NCI-H2081 treated with DMSO at 0.1 percent for 48 hours (cell line): ENCODE measurements at places on chromosomes 1 and 21.

- no peak for DNase-seq
Measured at GRCh38 chr1:91349524-91349923, 55.1 kb downstream of the HFM1 start.

DNA sequence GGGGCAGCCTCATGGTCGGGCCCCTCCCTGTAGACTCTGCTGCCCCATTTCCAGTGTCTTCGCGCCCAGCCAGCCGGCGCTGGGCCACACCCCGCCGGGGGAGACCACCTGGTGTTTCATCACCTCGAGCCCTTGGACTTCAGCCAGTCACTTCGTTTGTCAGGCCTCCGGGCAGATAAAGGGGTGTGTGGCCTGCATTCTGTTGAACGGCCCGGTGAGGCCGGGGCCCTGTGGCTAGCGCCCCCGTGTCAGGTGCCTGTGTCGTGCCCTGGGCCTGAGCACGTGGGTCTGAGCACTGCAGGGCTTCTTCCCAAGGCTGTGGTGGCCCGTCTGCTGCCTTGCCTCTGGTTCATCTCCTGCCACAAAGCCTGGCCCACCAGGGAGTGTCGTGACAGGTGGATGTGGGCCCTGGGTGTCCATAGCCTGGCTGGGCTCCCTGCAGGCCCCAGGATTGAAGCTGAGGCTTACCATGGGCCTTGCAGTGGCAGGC is 65.2 kb upstream of the DIP2A start:
- no peak for DNase-seq

DNA sequence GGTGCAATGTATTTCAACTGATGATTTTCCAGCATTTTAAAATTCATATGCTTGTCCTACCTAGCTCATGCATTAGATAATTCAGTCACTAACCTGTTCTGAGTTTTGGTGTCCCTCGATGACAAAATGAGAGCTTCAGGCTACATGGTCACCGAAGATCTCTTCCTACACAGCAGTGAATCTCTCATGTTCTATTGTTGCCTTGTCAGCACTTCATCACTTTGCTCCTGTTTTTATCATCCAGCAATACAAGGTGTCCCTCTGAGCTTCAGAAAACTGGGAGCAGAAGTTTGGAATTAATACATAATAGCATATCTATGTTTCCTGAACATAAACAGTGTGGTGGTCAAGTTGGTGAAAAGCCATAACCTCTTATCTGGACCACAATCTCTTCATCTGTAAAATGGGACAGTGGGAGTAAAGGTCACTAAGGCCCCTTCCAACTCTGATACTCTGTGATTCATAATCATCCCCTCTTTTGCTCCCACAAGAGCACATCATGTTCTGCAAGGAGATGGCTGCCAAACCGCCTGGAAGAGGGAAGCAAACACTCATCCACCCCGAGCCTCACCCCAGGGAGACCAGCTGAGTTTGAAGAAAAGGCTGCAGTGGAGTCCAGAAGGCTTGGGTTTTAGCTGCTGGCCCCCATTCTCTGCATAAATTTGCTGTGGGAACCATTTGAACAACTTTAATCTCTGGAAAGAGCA is 137.9 kb upstream of the F3 start:
- DNase-seq, result no peak

DNA sequence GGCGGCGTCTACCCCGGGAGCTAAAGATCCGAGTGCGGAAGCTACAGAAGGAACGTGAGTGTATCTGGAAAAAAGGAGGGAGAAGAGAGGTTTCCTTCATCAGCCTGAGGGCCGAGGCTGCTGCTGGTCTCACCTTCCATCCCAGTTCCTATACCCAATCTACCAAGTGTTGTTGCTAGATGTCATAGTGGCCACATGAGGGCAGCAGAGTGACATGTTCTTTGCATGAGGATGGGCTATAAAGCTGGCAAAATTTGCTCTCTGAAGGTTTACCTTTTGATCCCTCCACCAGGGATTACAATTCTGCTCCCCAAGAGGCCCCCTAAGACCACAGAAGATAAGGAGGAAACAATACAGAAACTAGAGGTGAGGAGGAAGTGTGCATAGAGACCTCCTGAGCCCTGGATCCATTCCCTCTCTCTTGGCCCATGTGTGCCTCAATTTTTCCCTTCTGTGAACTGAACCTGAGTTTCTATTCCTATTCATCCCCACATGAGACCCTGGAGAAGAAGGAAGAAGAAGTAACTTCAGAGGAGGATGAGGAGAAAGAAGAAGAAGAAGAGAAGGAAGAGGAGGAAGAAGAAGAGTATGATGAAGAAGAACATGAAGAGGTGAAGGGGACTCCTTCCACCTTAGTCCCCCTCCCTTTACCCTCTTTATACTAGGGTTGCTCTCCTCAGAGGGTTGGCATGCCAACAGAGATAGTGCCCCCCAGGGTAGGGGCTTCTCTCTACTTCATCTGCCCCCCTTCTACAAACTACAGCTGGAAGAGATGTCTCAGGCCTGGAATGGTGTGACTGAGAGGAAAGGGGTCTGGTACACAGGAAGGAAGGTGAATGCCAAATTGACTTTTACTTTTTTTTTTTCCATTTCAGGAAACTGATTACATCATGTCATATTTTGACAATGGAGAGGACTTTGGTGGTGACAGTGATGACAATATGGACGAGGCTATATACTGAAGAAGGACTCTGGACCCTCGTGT is 13.3 kb downstream of the POLR3GL start:
- DNase-seq, result peak; percentile 57

DNA sequence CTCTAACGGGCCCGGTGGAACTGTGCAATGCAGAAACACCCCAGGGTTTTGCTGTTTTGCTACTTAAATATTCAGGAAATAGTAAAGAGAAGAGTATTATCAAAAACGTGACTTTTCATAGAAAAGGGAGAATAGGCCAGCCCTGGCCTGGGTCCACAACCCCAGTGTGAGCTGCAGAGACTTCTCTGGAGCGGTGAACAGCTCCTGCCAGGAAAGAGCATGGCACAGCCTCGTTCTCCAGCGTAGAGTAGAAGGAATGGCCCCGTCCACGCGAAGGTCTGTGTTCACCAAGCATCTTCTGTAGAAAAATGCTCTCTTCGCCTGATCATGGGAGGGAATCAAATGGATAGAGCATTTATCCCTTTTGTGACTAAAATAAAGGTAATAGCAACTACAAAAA is 51.4 kb downstream of the PDE9A start:
- no peak for DNase-seq

DNA sequence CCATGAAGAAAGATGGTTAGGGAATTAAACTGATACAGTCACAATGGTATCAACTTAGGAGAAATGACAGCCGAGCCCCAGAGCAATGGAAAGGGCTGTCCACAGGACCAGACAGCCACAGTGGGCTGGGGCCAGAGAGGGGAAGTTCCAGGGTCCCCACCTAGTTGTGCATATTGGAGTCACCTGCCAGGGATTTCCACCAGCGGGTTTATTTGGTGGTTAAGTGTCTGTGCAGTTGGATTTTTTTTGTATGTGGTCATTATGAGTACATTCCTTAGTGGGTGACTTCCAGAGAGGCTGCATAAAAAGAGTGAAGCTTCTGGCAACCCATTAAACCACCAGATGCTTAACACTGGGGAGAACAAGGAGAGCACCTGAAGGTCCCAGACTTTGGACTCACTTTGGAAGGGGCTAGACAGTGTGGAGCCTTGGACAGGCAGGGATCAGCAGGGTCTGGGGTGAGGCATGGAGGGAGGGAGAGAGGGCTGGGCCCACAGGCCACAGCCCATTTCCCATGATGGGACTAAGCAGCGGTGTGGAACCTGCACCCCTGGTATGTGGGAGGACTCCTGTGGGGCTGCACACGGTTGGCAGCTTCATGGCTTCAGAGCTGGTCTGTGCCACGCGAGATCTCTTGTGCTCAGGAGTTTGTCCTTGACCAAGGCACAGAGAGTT is 7.8 kb upstream of the PTTG1IP start:
- no peak for DNase-seq

DNA sequence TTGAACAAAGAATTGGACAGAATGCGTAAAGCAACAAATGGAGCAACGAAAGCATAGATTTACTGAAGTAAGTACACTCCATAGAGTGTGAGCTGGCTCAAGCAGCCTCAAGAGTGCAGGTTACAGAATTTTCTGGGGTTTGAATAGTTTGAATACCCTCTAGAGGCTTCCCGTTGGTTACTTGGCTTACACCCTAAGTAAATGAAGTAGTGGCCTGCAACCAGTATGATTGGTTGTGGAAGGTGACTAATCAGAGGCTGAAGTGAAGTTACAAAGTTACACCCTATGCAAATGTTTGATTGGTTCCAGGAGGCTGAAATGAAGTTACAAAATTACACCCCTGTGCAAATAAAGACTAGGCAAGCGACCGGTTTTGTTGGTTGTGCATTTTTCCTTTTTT is 10.9 kb downstream of the TCEANC2 start:
- DNase-seq, result no peak
